ENCODE measurements at places on chromosomes 7 and 10. TPM values are rescaled to one million over a fixed set of nuclear protein-coding genes. Genes with fewer than 3 reads are reported as not detected.
A peak's percentile ranks its signal among the peaks of the same experiment; 100 is the strongest.

PAOX gene
- 2.8 TPM for total RNA-seq

DPP6 gene
- total RNA-seq, result 0.10 TPM

CFAP70 gene
- 0.76 TPM for total RNA-seq

DNA sequence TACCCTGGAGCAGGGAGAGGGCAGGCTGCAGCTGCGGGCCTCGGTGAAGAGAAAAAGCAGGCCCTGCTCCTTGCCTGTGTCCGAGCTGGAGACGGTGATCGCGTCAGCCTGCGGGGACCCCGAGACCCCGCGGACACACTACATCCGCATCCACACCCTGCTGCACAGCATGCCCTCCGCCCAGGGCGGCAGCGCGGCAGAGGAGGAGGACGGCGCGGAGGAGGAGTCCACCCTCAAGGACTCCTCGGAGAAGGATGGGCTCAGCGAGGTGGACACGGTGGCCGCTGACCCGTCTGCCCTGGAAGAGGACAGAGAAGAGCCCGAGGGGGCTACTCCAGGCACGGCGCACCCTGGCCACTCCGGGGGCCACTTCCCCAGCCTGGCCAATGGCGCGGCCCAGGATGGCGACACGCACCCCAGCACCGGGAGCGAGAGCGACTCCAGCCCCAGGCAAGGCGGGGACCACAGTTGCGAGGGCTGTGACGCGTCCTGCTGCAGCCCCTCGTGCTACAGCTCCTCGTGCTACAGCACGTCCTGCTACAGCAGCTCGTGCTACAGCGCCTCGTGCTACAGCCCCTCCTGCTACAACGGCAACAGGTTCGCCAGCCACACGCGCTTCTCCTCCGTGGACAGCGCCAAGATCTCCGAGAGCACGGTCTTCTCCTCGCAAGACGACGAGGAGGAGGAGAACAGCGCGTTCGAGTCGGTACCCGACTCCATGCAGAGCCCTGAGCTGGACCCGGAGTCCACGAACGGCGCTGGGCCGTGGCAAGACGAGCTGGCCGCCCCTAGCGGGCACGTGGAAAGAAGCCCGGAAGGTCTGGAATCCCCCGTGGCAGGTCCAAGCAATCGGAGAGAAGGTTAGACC, 138.0 kb upstream of the STK17A start:
- peak; percentile 80 for DNase-seq

- DNase-seq, result no peak
These were observed 196.8 kb upstream of the POT1 start for GRCh38 chr7:125126376-125126775.

GRCh38 chr10:21296575-21297355, 228.7 kb downstream of the SKIDA1 start:
- no peak for DNase-seq

DNA sequence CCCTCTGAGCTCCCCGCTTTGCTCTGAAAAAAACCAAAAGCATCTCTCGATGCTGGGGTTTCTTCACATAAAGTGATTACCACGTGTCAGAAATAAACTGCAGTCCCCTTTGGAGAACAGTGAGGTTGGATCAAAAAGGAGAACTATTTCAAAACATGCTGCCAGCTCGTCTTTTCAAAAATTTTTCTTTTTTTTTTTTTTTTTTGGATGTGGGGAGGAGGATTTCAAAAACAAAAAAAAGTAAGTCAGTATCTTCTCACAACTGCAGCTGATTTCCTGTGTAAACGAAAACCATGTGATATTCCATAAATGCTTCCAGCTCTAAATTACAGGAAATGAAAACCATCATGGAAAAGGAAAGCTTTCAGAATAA, 155.0 kb upstream of the LYZL2 start:
- no peak for DNase-seq

- DNase-seq, result no peak
These were observed 91.4 kb downstream of the ZFAND4 start for GRCh38 chr10:45581216-45581549.

- no peak for DNase-seq
These were observed 2.0 kb downstream of the PIP4K2A start for GRCh38 chr10:22712211-22712955.

GRCh38 chr10:91593834-91594233, 39.0 kb downstream of the PPP1R3C start:
- DNase-seq, result no peak

DNA sequence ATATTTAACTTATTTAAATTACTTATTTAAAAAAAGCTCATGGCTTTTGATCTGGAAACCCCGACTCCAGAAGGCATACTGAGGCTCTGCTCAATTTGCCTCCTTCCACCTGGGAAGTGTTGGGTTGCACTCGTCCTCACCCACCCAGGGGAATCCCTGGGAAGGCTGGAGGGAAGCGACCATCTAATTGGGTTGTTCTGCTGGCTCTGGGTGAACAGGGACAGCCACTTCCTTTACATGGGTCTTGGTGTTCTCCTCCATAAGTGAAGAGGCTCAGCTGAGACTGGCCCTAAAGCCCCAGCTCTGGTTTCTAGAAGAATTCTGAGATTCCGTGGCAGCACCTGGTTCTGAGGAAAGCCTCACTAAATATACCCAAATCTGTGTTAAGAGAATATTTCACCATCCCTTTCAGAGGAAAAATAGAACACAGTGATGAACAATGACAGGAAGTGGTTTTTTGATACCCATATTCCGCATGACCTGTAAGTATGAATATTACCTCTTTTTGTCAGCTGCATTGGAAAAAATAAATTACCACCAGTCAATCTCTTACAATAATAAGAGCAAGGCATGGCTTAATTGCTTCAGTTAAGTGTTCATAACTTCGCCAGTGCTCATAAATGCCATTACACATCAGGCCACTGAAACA, 131.1 kb upstream of the SHH start:
- no peak for DNase-seq

GRCh38 chr7:103803631-103804030, 185.8 kb downstream of the RELN start:
- no peak for DNase-seq

DNA sequence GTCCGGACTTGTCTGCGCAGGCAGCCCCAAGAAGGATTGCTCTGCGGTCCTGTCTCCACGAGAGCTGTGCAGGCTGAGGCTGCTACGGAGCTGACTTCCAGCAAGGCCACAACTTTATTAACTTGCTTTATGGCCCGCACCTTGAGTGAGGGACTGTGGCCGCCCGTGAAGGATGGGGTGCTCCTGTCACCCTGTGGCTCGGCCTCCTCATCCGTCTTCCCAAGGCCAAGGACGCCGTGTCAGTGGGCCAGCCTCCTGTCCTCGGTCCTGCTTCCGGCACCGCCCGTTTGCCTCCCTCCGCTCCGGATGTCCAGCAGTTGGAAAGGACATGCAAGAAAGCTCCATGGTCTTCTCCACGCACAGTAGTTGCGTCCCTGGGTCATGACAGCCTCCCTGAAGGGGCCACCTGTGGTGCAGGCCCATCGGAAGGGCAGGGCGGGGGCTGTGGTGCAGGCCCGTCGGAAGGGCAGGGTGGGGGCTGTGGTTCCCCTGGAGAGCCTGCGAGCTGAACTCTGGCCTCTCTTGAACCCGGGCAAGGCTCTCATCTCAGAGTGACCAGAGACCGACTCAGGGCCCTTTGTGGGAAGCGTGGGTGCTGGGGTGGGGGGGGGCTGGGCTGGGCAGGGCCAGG, 87.1 kb downstream of the NKX6-2 start:
- DNase-seq, result peak; percentile 71

- DNase-seq, result no peak
These were observed 57.1 kb upstream of the KMT2E start for GRCh38 chr7:104956753-104957450.

DNA sequence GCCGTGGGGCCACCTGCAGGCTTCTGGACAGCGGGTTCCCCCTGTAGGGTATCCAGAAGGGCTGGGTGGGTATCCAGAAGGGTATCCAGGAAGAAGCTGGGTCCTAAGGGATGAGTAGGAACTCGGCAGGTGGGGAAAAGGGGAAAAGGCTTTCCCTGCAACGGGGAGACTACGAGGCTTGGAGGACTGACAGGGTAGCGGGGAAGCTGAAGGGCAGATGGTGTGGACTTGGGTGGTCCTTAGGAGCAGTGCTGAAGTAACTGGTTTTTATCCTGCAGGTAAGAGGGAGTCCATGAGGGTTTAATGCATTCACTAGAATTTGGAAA, 525 bp downstream of the UBE2D4 start:
- no peak for DNase-seq

DNA sequence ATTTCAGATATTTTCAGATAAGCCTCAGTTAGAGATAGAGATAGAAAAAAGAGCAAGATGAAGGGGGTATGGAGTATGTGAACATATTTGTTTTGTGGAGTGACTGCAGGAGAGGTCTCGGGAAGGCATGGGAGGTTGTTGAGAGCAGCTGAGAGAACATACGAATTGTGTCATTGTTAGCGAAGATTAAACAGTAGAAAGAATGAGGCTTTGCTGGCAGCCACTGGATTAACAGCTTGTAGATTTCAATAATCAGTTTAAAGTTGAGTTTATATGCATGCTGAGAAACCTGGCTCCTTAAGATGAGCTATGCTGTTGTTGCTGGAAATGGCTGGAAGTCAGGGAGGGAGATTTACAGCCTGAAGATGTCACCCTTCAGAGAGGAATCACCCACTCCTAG, 100.9 kb upstream of the SORCS3 start:
- no peak for DNase-seq

DNA sequence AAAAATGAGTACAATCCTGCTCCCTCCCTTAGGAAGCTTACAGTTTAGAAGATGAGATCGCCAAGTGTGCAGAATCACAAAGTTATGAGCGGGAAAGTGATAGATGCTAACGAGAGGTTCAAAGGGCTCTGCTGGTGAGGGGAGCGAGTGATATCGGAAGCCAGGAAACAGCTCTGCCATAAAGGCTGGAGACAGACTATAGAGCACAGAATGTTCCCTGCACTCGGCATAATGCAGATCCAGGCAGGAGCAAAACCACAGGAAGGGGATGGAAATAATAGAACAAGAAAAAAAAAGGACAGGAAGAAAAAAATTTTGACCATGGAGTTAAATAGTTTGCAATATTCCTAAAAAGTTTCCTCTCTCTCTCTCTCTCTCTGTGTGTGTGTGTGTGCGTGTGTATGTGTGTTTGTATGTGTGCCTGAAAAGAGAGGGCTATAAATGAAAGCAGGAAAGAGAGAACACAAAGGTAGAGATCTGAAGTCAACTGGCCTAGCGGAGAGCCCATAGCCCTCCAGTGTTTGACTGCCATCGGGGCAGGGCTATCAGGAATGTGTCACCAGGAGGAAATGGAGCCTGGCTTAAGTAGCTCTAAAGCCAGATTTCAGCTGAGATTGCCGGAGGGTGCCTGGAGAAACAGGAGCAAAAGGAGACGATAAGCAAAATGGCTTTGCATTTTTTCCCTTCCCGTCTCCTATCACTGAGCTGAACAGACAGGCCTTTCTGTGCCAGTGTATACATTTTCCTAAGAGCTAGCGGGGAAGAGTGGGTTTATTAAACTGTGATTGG, 175.8 kb upstream of the LYZL1 start:
- DNase-seq, result no peak

Measured in posterior vena cava (tissue), 2 donors.